EH (cell line): ENCODE measurements at places on chromosomes 2 and 18.

DNA sequence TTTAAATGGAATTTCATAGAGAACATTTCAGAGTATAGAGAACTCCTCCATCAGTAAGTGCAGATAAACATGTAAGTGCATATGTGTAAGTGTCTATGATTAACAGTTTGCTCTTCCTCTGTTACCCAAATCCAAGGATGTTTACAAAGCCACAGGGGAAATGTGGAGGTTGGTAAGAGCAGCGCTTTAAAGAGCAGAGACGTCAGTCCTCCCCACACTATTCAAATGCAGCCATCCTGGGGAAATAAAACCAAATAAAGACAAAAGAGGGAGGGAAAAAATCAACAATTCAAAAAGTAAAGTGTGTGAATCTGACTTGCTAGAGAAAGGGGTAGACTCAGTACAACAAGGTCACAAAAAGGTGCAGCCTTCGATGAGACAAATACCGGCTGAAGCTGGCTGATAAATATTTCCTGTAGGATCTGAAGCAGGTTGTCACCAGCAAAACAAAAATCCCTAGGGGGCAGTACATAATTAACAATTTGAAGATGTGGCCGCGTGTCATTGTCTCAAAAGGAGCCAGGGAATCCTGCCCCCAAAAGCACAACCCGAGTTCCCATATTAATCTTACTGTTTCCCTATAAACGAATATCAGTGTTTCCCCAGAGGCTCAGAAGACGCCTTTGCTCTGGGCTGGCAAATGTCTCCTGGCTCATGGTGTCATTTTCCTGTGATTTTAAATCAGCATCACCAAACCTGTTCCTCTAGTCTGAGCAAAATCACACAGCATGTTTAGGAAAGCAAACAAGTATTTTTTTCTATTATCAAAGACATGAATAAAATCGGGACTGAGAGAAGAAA, 216.5 kb downstream of the CDCA7 start:
- peak; percentile 61 for DNase-seq

- DNase-seq = no peak
Measured at GRCh38 chr2:80002568-80003157, 301.9 kb downstream of the LRRTM1 start.

GRCh38 chr18:45213040-45213333, 402.3 kb upstream of the SLC14A2 start:
- DNase-seq = no peak

DNA sequence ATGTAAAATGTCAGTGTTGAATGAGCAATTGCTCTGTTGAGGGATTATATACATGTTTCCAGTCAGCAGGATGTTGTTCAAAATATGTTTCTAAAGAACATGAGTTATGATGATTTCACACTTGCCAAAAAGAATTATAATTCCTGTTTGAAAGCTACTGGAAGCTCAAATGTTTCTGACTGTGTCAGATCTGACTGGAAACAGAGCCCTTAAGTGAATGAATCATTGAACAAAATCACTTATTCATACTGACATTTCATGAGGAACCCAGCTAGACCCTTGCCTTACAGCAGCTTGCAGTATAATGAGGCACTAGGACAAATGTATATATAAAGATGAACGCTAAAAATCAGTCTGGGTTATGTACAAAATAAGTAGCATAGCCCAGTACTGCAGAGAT, 35.4 kb upstream of the ITGAV start:
- DNase-seq = no peak

GRCh38 chr2:107402330-107402729, 424.4 kb upstream of the RGPD4 start:
- no peak for DNase-seq

DNA sequence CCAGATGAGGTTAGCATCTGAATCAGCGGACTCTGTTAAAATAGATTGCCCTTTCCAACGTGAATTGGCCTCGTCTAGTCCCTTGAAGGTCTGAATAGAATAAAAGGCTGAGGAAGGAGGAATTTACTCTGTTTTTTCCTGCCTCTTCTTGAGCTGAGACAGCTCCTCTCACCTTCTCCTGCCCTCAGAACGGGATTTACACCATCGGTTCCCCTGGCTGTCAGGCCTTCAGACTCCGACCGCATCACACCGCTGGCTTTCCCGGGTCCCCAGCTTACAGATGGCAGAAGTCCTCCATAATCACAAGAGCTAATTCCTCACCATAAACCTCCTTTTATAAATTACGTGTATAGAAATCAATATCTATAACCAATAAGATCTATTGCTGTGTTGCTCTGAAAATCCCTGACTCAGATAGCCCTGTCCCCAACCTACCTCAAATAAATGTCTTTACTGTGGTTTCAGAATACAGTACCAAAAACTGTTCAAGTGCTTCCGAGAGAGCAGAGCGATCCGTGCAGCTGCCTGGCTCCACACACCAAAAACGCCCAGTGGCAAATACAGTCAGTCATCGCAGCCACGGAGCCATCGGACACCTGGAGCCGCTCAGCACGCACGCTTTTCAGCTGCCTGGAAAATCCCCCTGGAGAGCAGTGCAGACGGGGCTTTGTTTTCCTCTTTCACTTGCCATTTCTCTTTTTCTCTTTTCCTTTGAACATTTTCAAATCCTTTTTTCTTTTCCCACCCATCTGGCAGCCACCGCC, 196.9 kb downstream of the NRP2 start:
- DNase-seq = no peak

GRCh38 chr18:74139888-74140287, 7.7 kb downstream of the FBXO15 start:
- DNase-seq = peak; percentile 76

GRCh38 chr2:121049950-121050585, 234.9 kb downstream of the TFCP2L1 start:
- no peak for DNase-seq

- DNase-seq = no peak
Measured at GRCh38 chr2:28778392-28778791, 26.8 kb downstream of the PPP1CB start.

DNA sequence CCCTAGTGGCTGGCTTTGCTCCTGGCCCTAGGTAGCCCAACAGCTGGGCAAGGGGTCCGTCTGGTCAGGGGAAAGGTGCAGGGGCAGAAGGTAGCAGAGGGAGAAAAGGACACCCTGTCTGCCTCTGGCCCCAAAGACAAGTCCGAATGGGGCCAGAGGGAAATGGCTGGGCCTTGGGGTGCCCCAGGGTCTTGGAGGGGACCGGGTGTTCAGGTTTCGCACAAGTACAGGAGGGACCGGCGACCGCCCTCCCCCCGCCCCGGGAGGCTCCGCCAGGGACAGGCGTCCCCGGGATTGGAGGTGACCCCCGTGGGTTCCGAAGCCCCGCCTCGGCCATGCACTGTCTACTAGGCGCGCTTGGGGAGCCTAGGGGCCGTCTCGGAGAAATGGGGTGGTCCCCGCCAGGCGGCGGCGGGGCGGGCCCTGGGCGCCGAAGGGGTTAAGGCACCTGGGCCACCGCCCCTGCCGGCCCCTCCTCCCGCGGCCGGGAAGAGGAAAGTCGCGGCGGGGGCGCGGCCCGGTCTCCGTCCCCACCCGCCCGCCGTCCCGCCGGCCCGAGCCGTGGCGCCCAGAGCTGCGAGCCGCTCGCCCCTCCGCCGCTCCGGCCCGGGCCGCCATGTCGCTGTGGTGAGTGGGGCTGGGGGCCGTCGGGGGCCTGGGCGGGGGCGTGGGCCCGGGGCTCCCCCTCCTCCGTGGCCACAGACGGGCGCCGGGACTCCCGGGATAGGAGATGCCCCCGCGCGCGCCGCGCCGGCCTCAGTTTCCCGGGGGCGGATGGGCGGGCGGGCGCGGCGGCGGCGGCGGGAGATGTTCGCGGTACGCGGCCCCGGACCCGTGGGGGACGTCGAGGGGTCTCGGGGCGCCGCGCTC, at the start of gene B3GNT7:
B3GNT7 (plus strand) TSS at position 523 of the 870 bp plus-strand sequence; CDS start at position 617, 94 bp downstream.
- DNase-seq = no peak

GRCh38 chr18:47331026-47331425, 79.6 kb upstream of the SKOR2 start:
- no peak for DNase-seq

DNA sequence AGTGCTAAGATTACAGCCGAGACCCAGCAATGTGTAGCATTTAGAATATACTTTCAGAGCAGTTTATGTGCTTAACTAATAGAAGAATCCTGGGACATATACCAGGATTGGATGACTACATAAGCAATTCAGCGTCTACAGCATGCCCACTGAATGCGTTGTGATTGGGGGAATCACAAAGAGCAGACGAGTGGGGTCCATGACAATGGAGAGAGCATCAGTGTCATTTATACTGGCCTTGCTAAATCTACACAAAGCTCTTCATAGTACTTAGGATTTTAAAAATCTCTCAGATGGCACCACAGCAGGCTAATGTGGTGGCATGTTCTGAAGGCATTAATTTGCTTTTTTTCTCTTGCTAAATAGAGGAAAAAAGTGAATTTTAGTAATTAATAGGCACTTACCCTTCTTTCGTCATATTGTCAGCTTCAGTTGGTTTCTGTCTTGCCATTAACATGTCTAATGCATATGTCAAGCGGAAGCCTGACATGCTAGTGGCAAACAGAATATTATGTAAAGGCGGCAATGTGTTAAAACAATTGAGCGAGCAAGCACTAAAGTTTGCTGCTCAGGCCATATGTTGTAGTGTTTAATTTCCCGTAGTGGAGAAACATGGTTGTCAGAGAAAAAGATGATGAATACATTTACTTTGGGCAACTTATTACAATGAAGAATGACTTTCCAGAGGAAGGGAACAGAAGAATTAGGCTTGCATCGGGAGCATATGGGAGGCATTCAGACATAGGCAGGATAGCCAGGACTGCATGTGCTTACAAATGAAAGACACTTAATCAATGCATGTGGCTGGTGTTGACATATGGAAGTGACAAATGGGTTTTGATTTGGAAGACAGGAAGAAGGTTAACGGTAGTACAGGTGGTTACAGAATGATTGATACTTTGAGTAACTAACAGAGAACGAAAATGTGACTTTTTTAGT, 145.2 kb downstream of the ICOS start:
- no peak for DNase-seq

- DNase-seq = peak; percentile 89
Measured at GRCh38 chr2:222722327-222722946, 51.0 kb downstream of the MOGAT1 start.

GRCh38 chr18:55452123-55452611, 135.8 kb downstream of the TCF4 start:
- no peak for DNase-seq

DNA sequence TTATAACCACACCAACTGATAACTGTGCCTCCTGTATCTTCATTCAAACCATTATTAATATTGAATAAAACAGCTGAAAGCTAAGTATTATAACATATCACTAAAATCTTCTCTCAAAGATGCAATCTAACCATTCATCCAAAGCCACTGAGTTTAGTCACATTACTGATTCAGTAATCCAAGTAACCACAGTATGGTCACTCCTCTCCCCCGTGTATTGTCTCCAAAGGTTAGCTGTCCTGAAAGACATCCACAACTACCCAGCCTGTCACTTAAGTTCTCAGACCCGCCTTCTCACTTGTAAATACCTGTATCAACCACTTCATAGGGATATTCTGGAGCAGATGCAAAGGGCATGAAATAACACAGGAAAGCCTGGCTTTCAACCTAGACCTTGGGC, 213.4 kb upstream of the BOD1L2 start:
- no peak for DNase-seq
